Activated T-cell treated with anti-CD3 and anti-CD28 coated beads for 24 hours (primary cell): ENCODE measurements at places on chromosomes 4 and X.

DNA sequence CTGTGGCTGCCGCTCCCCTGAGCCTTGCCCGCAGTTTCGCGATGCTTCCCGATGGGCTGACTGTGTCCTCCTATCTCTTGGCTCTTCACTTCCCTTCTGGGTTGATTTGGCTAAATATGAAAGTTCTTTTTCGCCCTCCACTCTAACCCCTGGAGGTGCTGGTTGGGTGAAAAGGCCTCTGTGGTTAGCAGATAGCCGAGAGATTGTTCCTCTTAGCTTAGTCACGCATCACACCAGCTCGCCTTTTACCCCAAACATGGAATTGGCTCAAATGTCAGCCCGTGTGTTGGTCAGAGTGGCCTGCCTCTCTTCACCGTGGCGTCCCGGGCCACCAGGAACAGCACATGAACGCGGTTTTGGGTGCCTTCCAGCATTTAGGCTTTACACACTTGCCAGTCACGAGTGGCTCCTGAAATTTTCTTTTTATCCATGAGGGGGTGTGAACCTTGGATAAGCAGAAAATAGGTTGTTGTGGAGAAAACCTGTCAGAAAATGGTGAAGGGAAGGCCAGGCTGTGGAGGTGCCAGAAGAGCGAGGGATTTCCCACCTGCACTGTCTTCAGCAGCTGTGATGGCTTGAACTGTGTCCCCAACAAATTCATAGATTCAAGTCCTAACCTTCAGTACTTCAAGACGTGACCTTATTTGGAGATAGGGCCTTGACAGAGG lies 8.9 kb downstream of the CLCN4 start:
- no peak for DNase-seq

- DNase-seq, result peak; percentile 29
Measured at GRCh38 chr4:87005690-87006425, 71.0 kb downstream of the AFF1 start.

GRCh38 chr4:114599231-114599902 lies 760 bp downstream of the UGT8 start:
- DNase-seq, result no peak

GRCh38 chr4:88866862-88867550 lies 169.4 kb upstream of the NAP1L5 start:
- DNase-seq, result no peak

GRCh38 chrX:150200820-150201287 lies 162.3 kb upstream of the MAMLD1 start:
- DNase-seq, result peak; percentile 37

DNA sequence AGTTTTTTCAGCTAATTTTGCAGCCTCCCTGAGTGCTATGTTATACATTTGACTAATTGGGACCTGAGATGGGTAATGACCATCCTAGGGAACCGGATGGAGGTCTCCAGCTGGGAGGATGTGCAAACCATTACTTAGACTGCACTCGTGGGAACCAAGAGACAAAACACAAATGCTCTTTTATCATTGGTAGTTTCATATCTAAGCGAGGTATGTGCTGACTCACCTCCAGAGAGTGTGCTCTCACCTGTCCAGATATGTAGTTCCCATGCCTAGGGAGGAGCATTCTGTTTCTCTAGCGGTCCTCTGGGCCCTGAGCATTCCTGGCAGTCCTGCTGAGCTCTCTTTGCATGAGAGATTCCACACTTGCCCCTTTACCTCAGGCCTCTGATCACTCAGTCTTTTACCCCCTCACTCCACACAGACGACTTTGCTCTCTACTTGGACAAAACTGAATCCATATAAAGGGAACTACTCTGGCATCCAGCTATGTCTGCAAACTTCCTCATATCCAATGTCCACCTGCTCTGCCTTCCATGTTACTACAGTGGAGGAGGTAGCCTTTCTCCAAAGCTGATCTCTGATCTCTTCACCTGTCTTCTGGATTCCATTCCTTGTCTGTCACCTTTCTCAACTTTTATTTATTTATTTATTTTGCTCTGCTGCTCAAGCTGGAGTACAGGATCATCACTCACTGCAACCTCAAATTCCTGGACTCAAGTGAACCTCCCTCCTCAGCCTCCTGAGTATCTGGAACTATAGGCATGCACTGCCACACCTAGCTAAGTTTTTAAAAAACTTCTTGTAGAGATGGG lies 88.4 kb downstream of the LRP2BP start:
- no peak for DNase-seq

DNA sequence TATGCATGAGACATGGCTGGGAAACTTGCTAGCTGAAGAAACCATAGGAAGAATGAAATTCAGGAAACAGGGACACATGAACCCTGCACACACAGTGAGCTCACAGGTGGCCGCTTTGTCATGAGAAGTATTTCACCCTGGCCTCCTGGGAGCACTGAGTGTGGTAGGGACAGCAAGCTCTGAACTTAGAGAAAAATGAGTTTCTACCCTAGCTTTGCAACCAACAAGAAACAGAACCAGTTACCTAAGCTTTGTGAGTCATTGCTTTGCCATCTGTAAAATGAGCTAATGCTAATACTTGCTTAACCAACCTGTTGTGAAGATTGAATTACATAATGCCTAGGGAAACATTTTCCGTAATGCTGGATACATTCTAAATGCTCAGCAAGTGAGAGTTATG lies 206.6 kb upstream of the HS3ST1 start:
- no peak for DNase-seq

GRCh38 chrX:96770315-96770714 lies 85.7 kb downstream of the DIAPH2 start:
- DNase-seq, result no peak

GRCh38 chr4:6222761-6223292 lies 22.5 kb upstream of the JAKMIP1 start:
- DNase-seq, result no peak

- no peak for DNase-seq
Measured at GRCh38 chrX:12798601-12799000, 7.4 kb downstream of the PRPS2 start.

DNA sequence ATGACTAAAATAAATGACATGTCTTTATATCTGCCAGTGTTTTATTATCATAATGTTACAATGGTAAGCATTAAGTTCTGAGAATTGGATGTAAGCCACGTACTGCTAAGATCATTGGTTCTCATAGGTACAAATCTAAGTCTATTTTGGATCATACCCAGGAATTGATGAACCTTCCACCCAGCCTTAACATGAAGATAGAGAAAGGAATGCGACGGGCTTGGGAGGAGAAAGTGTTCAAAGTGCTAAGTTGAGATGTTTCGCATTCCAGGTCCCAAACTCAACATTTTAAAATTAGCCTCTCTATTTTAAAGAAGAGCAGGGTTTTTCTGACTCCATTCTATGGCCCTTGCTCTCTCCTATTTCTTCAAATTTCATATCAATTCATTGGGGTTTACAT lies 54.9 kb upstream of the FRAS1 start:
- no peak for DNase-seq

DNA sequence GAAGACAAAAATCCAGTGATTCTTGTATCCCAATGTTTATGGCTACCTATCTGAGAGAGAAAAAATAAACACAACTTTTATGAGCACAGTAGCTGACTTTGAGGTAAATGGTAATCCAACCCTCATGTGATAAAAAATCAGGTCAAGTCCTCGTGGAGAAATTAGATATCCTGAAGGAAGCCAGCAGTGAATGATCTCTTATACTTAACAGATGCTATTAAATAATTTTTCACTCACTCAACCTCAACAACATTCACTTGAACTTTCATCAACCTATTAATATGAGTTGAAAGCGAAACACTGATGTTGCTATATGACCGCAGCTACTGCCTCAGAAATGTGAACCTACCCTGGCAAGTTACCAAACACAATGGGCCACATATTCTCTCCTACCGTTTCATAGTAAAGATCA lies 105.4 kb downstream of the GPC3 start:
- no peak for DNase-seq

DNA sequence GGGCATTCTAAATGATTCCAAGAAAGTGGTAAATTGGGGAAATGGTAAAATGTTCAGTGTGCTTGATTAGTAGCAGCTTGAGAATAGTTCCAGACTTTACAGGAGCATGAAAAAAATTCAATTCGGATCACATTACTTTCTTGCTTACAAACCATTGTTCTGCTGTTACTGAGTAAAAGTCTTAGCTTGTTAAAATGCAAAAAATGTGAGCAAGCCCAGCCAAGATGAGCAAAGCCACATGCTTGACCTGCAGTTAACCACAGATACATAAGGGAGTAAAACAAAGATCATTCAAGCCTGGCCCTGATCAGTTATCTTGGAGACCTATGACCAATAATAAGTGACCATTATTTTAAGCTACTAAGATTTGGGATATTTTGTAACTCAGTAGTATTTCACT lies 562.9 kb upstream of the MAGEB2 start:
- no peak for DNase-seq

DNA sequence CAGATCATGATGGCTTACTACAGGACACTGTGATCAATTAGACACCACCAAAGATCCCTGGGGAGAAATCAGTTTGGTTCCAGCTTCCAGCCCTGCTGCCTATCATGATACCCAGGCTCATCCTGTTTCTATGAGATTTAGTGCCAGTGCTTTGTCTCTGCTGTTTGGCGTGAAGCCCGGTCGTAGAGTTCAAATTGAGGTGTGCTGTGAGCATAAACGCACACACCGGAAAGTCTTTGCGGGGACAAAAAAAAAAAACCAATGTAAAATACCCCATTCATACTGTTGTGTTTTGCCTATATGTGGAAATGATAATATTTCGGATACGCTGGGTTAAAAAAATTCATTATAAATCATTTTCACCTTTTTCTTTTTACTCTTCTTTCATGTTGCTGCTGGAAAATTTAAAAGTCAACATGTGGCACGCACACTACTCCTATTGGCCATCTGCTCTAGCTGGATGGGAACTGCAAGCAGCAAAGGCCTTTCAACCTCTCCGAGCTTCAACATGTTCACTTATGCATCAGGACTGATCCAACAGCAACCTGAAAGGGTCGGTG lies 607 bp upstream of the DKC1 start:
- DNase-seq, result no peak

GRCh38 chr4:156169011-156169410 lies 215.3 kb upstream of the CTSO start:
- DNase-seq, result no peak

GRCh38 chrX:23845351-23845817 lies 62.4 kb downstream of the APOO start:
- DNase-seq, result no peak

GRCh38 chrX:71095981-71096759 lies 519 bp downstream of the FOXO4 start:
- peak; percentile 42 for DNase-seq

- DNase-seq, result no peak
Measured at GRCh38 chr4:11623726-11624037, 195.0 kb upstream of the HS3ST1 start.

GRCh38 chr4:73715659-73716058 lies 24.7 kb upstream of the CXCL8 start:
- no peak for DNase-seq

- DNase-seq, result no peak
Measured at GRCh38 chr4:3231471-3231870, 17.5 kb upstream of the MSANTD1 start.

GRCh38 chr4:17027495-17027894 lies 129.1 kb upstream of the LDB2 start:
- DNase-seq, result no peak

GRCh38 chr4:177010418-177010817 lies 217.7 kb upstream of the VEGFC start:
- DNase-seq, result no peak

- DNase-seq, result no peak
Measured at GRCh38 chrX:70262952-70263567, 3.1 kb upstream of the P2RY4 start.

GRCh38 chr4:23034731-23035130 lies 342.0 kb downstream of the GBA3 start:
- no peak for DNase-seq

- no peak for DNase-seq
Measured at GRCh38 chr4:18077808-18078207, 56.3 kb upstream of the LCORL start.

DNA sequence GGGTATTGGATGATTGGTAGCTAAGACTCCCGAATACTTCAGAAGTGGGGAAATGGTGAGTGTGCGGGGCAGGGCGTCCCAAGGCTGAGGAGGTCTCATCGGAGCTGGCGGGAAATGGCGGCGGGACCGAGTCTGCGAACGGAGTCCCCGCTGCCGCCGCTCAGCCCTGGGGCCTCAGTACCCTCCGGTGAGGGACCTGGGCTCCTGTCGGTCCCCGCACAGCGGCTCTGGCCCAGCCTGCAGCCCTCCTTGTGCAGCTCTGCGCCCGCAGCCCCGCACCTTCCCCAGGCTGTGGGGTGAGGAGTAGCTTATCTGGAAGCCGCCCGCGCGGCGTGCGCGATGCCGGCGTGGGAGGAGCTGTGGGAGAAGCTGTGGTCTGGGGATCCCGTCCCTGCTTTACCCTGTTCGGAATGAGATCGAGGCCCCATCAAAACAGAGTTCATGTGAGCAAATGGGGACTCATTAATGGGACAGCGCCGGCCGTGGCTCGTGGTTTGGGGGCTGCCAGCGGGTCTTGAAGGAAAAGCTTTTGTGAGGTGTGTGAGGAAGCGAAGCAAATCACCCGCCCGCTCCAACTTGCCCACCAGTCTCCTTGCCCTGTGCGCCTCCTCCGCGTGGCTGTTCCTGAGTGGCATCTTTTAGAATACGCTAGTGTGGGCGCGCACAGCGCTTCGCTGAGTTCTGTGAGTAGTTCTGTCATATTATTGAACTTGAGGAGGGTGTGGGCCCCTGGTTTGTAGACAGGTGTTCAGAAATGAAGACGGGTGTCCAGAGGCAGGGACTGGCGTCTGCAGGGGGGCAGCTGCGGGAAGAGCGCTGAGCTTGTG lies 531 bp downstream of the ZNF141 start:
- DNase-seq, result peak; percentile 37

- DNase-seq, result no peak
Measured at GRCh38 chrX:25650216-25650820, 487.8 kb upstream of the MAGEB18 start.

- no peak for DNase-seq
Measured at GRCh38 chr4:18570370-18570769, 548.8 kb upstream of the LCORL start.

- DNase-seq, result no peak
Measured at GRCh38 chrX:72048510-72049455, 82.9 kb downstream of the RTL5 start.

DNA sequence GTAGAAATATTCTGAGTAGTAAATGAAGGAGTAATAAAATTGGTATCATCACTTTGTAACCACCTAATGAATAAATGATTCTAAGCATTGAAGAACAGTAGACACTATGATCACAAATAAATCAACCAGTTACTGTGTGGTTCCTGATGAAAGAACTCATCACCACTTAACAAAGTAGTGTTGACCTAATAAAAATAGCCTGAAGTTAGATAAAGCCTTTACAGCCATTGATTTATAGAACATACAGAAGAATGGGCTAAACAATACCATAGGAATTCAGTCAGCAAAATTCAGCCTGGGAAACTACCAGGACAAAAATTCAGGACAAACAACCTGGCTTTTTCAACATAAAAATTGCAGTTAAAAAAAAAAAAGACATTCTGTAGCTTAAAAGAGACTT lies 9.0 kb downstream of the SLC30A9 start:
- no peak for DNase-seq
